ENCODE measurements at places on chromosomes 5 and 9.

GRCh38 chr9:794386-794785 is 47.1 kb upstream of the DMRT1 start:
- H3K4me3 ChIP-seq, result no peak overlapping the region
- H3K4me1 ChIP-seq, result no peaks in the 10 kb centered on the region
- H3K36me3 ChIP-seq, result no peaks in the 10 kb centered on the region
- H3K27ac ChIP-seq, result no peak overlapping the region
- H3K27me3 ChIP-seq, result no peaks in the 10 kb centered on the region
- DNase-seq, result no peak

DNA sequence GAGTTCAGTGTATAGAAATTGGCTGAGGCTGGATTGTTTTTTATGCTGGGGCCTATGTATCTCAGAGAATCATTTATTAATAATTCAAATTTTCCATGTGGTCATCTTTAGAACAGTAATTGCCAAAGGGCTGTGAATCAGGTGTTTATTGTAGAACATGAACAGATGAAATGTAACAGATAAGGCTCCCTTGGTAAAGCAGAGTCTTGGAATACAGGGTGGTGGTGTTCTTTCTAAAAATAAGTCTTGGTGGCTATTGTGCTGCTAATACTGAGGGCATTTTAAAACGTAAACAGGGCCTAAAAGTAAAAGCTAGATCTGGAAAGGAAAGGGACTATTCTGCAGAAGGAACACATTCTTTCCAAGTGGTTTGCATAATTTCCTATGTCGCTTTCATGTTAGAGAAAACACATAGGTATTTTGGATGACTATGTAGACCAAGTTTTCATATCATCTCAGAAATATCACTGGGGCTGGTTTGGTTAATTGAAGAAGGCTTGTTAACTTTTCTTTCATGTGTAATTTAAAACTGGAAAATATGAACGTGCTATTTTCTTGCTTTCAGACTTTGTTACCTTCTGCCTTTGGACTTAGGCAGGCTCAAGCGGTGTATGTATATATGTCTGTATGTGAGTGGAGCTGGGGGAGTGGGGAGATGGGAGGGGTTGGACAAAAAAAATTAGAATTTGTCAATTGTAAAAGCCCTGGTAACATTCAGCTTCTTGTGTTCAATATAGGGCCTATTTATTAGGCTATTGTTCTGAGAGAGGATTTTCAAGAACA is 119.9 kb upstream of the ANKRD55 start:
- no peak for DNase-seq
- H3K27ac ChIP-seq, result no peak overlapping the region
- H3K27me3 ChIP-seq, result no peaks in the 10 kb centered on the region
- no peak overlapping the region for H3K4me3 ChIP-seq

DNA sequence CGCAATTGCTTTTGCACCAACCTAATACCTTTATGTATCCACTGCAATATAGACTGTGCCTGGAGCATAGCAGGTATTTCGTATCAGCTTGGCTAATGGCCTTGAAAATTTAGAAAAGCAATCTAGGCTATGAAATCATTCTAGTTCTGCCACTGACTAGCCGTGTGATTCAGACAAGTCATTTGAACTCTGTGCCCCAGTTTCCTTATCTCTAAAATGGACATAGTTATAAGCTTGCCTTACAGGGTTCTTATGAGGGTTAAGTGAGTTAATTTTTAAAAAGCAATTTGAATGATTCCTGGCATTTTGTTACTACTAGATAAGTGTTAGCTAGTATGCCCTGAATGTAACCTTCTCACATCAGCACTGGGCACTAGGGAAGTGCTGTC is 80.5 kb upstream of the PUM3 start:
- H3K27ac ChIP-seq, result no peak overlapping the region
- no peak overlapping the region for H3K4me3 ChIP-seq
- no peaks in the 10 kb centered on the region for H3K4me1 ChIP-seq
- no peaks in the 10 kb centered on the region for H3K36me3 ChIP-seq
- no peak for DNase-seq

GRCh38 chr5:160378330-160378729 is 7.9 kb upstream of the C1QTNF2 start:
- H3K36me3 ChIP-seq, result no peaks in the 10 kb centered on the region
- no peaks in the 10 kb centered on the region for H3K27me3 ChIP-seq
- no peaks in the 10 kb centered on the region for H3K4me1 ChIP-seq
- H3K27ac ChIP-seq, result no peak overlapping the region
- H3K4me3 ChIP-seq, result no peak overlapping the region

GRCh38 chr9:100679834-100680233 is 102.0 kb downstream of the CAVIN4 start:
- H3K4me1 ChIP-seq, result no peaks in the 10 kb centered on the region
- no peak for DNase-seq
- no peaks in the 10 kb centered on the region for H3K36me3 ChIP-seq

GRCh38 chr5:145939540-145940065 is 3.2 kb downstream of the SH3RF2 start:
- H3K4me1 ChIP-seq, result no peaks in the 10 kb centered on the region
- H3K4me3 ChIP-seq, result no peak overlapping the region
- no peak for DNase-seq
- H3K27ac ChIP-seq, result no peak overlapping the region
- H3K27me3 ChIP-seq, result no peaks in the 10 kb centered on the region

DNA sequence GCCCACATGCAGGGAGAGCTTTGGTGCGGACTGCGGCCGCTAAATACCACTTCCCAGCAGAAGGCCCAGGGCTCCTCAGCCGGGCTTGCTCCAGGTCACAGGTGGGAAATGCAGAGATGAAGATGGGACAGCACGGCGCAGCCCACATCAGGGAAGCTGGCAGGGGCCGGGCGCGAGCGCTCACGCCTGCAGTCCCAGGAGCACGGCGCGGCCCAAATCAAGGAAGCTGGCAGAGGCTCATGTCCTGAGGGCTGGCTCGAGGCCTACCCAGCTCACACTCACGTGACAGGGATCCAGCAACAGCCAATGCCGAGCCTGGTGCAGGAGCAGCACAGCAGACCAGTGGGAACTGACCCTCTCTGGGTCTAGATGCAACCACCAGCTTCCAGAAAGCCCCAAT is 16.3 kb downstream of the LPCAT1 start:
- H3K27me3 ChIP-seq, result no peaks in the 10 kb centered on the region
- H3K4me3 ChIP-seq, result no peak overlapping the region
- no peaks in the 10 kb centered on the region for H3K36me3 ChIP-seq
- H3K27ac ChIP-seq, result no peak overlapping the region
- no peaks in the 10 kb centered on the region for H3K4me1 ChIP-seq

DNA sequence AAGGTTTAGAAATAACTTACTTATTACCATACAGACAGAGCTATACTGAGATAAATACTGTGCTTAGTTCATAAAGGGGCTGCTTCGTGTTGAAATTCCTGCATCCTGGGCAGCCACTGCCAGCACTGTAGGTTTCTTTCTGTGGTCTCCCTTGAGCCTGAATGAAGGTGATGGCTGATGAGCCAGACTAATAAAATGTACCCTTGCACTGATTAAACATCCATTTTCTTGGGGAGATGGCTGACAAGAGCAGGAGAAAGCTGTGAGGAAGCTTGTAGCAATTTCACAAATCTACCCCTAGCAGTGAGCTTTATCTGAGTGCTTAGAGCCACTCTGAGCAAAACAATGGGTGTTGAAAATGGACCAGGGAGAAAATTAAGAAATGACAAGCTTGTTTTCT is 23.3 kb upstream of the ZSWIM6 start:
- H3K36me3 ChIP-seq, result no peaks in the 10 kb centered on the region
- H3K27ac ChIP-seq, result no peak overlapping the region
- H3K27me3 ChIP-seq, result no peaks in the 10 kb centered on the region
- no peaks in the 10 kb centered on the region for H3K4me1 ChIP-seq
- no peak for DNase-seq
- no peak overlapping the region for H3K4me3 ChIP-seq

DNA sequence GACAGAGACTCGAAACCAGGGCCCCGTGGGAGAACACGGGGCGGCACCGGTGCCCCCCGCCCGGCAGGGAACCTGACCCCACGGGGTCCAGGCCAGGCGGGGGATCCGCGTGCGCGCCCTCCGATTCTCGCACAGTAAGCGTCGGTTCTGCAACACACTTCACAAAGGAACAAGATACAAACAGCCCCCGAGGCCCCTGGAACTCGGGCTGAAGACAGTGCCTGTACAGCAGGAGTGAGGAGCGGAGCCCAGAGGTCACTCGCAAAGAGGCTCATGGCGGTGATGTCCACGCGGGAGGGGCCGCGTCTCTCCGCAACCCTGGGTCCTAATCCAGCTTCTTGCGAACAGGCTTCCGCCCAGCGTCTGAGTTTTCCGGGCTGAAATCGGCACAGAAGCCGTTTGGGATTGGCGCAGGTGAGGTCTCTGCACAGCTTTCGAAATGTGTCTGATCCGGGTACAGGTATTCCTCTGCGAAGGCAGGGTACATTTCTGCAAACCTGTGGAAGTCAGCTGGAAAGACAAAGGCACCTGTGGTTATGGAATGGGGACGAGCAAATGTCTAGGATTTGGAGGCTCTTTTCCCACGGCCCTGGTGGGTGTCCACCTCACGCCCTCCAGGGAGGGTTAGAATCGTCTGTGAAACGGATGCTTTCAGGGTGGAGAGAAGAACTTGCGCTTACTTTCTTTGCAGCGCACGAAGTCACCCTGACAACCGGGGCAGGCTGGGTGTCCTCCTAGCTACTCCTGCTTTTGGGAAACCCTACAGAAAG is 18.3 kb upstream of the SLC6A3 start:
- no peaks in the 10 kb centered on the region for H3K36me3 ChIP-seq
- H3K4me3 ChIP-seq, result no peak overlapping the region
- no peaks in the 10 kb centered on the region for H3K4me1 ChIP-seq
- DNase-seq, result no peak
- no peak overlapping the region for H3K27ac ChIP-seq

GRCh38 chr5:55900068-55900467 is 48.9 kb downstream of the IL31RA start:
- no peak for DNase-seq
- H3K4me3 ChIP-seq, result no peak overlapping the region
- H3K36me3 ChIP-seq, result no peaks in the 10 kb centered on the region
- no peaks in the 10 kb centered on the region for H3K27me3 ChIP-seq

GRCh38 chr9:83240671-83241070 is 177.7 kb upstream of the RASEF start:
- H3K36me3 ChIP-seq, result peaks cover 40% of the 10 kb centered on the region
- H3K27me3 ChIP-seq, result no peaks in the 10 kb centered on the region
- DNase-seq, result no peak
- H3K4me3 ChIP-seq, result no peak overlapping the region
- H3K4me1 ChIP-seq, result no peaks in the 10 kb centered on the region
- H3K27ac ChIP-seq, result no peak overlapping the region

DNA sequence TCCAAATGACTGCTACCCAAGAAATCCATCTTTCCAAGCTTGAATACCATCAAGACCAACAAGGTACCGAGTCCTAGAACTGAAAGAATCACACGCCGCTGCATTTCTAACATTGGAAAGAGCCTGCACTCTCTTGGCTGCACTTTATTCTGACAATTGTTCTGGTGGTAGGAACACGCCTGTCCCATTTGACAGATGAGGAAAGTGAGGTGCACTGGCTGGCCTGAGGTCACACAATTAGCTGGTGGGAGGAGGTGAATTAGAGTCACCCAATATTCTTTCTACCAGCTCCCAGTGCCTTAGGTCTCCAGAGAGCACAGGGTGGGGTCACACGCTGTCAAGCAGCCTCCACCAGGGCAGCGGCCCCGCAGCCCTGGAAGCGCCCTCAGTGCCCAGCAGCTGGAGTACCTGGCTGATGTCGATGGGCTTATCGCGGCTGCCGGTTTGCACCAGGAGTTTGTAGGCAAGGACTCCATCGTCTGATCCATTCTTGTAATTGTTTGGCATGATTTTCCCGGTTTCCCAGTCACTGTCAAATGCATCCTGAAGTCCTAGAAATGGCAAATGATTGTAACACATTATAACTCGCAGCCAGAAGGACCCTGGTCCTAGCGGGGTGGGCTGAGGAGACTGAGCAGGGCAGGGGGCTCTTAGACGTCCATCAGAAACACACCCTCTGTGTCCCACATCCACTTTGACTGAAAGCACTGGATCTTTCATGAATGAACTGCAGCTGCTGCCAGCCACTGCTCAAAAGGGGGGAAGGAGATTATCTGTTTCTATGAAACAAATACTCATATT is 55.1 kb downstream of the PTCH1 start:
- H3K36me3 ChIP-seq, result no peaks in the 10 kb centered on the region
- H3K4me1 ChIP-seq, result no peaks in the 10 kb centered on the region
- no peak for DNase-seq
- H3K27me3 ChIP-seq, result no peaks in the 10 kb centered on the region

DNA sequence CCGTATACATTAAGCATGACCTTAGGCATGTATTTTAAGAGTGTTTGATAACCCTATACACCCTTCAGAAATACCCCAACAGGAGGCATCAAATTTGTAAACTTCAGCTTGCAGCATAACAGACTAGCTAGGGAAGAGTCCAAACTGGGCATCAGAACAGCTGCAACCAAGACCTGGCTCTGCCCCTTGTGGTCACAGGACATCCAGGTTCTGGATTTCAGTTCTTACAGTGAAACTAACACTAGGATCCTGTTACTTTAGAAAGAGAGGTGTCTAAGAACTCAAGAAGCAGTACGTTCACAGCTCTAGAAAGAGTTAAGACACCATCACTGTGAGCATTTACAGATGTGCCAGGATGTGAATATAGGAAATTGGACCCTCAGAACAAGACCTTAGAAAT is 229.8 kb downstream of the BNC2 start:
- H3K27ac ChIP-seq, result no peak overlapping the region
- no peaks in the 10 kb centered on the region for H3K27me3 ChIP-seq
- peaks cover 2% of the 10 kb centered on the region for H3K4me1 ChIP-seq
- H3K4me3 ChIP-seq, result no peak overlapping the region

DNA sequence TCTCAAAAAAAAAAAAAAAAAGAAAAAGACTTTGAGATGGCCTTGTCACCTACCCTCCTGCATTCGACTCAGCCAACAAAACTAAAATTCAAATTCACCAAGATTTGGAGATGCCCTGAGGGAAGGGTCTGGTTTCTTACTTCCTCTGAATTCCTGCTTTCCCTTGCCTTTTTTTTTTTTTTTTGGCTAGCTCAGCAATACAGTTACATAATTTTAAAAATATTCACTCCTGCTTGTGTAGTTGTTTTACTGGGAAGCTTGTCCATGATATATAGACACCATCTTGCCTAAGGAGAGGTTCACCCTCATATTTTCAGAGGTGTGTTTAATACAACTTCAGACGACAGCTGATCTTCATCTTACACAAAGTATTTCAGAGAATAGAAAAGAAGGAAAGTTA is 21.3 kb upstream of the SERINC5 start:
- DNase-seq, result no peak
- no peaks in the 10 kb centered on the region for H3K27me3 ChIP-seq
- H3K36me3 ChIP-seq, result no peaks in the 10 kb centered on the region
- no peak overlapping the region for H3K27ac ChIP-seq
- no peaks in the 10 kb centered on the region for H3K4me1 ChIP-seq
- H3K4me3 ChIP-seq, result no peak overlapping the region

- H3K4me3 ChIP-seq, result no peak overlapping the region
- H3K27me3 ChIP-seq, result no peaks in the 10 kb centered on the region
- no peak overlapping the region for H3K27ac ChIP-seq
- DNase-seq, result no peak
- no peaks in the 10 kb centered on the region for H3K4me1 ChIP-seq
These were observed 8.8 kb downstream of the LRRC14B start for GRCh38 chr5:199950-200645.

GRCh38 chr5:43702293-43702692 is 99.3 kb downstream of the NNT start:
- H3K4me1 ChIP-seq, result no peaks in the 10 kb centered on the region
- DNase-seq, result no peak
- H3K27ac ChIP-seq, result no peak overlapping the region
- H3K4me3 ChIP-seq, result no peak overlapping the region
- H3K36me3 ChIP-seq, result no peaks in the 10 kb centered on the region

GRCh38 chr5:173744551-173744950 is 128.1 kb upstream of the BOD1 start:
- no peak overlapping the region for H3K4me3 ChIP-seq
- no peaks in the 10 kb centered on the region for H3K27me3 ChIP-seq
- peaks cover 5% of the 10 kb centered on the region for H3K4me1 ChIP-seq
